ENCODE measurements at places on chromosomes 16 and 17.
A peak's percentile ranks its signal among the peaks of the same experiment; 100 is the strongest.

GRCh38 chr17:34850964-34851363 is 110.3 kb downstream of the CCT6B start:
- DNase-seq: no peak

DNA sequence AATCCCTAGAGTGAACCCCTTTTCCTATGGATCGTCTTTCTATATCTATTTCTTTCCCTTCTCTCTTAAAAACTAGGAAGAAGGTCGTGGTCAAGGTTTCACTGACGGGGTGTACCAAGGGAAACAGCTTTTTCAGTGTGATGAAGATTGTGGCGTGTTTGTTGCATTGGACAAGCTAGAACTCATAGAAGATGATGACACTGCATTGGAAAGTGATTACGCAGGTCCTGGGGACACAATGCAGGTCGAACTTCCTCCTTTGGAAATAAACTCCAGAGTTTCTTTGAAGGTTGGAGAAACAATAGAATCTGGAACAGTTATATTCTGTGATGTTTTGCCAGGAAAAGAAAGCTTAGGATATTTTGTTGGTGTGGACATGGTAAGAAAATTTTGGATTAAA is 9.6 kb downstream of the CYLD start:
- no peak for DNase-seq

- no peak for DNase-seq
Observed at GRCh38 chr16:11410376-11411058, 65.3 kb downstream of the RMI2 start.

GRCh38 chr16:86998196-86999001 is 318.8 kb downstream of the C16orf95 start:
- no peak for DNase-seq

- DNase-seq: no peak
Observed at GRCh38 chr16:87445486-87445885, 47.3 kb downstream of the ZCCHC14 start.

DNA sequence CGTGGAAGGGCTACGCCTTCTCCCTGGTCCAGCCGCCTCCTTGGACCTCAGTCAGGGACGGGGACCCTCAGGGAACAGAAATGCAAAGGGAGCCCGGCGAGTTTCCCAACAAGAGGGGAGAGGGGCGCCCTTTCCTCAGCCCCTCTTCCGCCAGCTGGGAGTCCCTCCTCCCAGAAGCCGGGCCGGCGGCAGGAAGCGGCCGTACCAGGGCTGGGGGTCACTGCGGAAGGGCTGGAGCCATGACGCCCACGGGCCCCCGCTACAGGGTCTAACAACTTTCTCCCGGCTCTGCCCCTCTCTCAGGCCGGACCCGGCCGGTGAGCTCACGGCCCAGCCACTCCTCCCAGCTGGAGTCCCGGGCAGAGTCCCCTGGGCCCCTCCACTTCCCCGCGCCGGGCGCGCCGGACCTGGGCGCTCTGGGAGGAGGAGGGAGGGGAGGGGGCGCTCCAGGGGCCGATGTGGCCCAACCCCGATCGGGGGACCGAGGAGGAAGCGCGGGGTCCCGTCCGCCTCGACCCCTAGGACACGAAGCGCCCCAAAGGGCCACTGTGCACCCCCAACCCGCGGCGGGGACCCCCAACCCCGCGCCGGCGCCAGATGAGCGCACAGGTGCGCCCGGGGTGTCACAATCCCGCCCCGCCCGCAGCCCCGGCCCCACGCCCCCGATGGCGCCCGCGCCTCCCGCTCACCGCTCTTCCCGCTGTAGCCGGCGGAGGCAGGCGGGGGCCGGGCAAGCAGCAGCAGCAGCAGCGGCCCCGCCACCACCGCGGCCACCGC is 578 bp downstream of the PGAP6 start:
- no peak for DNase-seq

- peak; percentile 89 for DNase-seq
Observed at GRCh38 chr16:2500918-2501750, 12.6 kb upstream of the ATP6V0C start.
